ENCODE measurements at places on chromosomes 2 and 18. TPM values are rescaled to one million over a fixed set of nuclear protein-coding genes. Genes with fewer than 3 reads are reported as not detected.

The RAB31 gene
- total RNA-seq, result 73.6 TPM

The CPSF3 gene
- 52.5 TPM for total RNA-seq

The PROM2 gene
- total RNA-seq, result 0.19 TPM

The HNMT gene
- 90.6 TPM for total RNA-seq

The RNF125 gene
- total RNA-seq, result 0.13 TPM
